ENCODE measurements at places on chromosomes 11 and 22. TPM values are rescaled to one million over a fixed set of nuclear protein-coding genes. Genes with fewer than 3 reads are reported as not detected.
A peak's percentile ranks its signal among the peaks of the same experiment; 100 is the strongest.

DNA sequence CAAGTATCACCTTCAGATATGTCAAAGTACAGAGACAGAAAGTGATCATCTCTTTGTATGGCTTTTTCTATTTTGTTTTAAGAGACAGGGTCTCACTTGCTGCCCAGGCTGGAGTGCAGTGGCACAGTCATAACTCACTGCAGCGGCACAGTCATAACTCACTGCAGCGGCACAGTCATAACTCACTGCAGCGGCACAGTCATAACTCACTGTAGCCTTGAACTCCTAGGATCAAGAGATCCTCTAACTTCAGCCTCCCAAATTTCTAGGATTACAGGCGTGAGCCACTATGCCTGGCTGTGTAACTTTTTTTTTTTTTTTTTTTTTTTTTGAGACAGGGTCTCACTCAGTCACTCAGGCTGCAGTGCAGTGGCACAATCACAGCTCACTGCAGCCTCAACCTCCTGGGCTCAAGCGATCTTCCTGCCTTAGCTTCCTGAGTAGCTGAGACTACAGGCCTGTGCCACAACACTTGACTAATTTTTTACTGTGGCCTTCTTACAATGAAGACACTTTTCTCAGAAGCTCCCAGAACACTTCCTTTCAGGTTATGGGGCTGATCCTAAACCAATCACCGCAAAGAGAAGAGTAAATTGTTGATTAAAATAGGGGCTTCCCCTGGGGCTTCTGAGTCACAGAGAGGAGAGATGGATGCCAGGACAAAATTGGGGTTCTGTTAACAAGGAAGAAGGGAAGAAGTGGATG lies 9.0 kb upstream of the HIKESHI start:
- H3K27me3 ChIP-seq = peaks cover 2% of the 10 kb centered on the region
- DNase-seq = no peak
- no peak overlapping the region for H3K4me3 ChIP-seq
- peak overlapping the region; percentile 74 for H3K27ac ChIP-seq
- peaks cover 22% of the 10 kb centered on the region for H3K36me3 ChIP-seq
- peaks cover 40% of the 10 kb centered on the region for H3K4me1 ChIP-seq

Gene DERL3
- total RNA-seq = 10.3 TPM

- peaks cover 76% of the 10 kb centered on the region for H3K36me3 ChIP-seq
- no peak for DNase-seq
- no peak overlapping the region for H3K27ac ChIP-seq
- peaks cover 57% of the 10 kb centered on the region for H3K4me1 ChIP-seq
- H3K27me3 ChIP-seq = no peaks in the 10 kb centered on the region
These were observed 10.5 kb downstream of the YWHAH start for GRCh38 chr22:31954535-31955523.

Gene C11orf91
- total RNA-seq = not detected

DNA sequence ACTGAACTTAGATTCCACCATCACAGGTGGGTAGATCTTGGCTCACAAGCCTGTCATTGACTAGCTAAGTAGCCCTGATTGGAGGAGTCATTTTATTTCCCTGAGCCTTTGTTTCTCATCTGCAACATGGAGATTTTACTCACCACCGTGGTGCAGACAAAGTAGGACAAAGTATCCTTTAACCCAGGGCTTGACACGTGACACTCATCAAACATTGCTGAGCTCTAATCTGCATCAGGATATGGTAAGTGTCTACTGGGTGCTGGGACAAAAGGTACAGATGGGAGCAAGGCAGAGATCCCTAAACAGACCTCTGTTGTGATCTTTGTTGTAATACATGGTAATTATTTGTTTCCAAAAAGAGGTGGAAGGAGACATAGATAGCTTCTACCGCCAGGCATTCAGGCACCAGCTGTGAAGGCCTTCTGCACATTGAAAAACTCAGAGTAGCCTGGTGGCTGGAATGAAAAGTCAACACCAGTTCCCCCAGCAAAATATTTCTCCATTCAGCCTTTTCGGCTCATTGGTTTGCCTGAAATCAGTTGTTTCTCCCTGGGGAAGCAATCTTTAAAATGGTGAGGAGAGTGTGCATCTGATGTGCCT lies 18.3 kb upstream of the MICAL2 start:
- peak overlapping the region; percentile 10 for H3K27ac ChIP-seq
- H3K4me3 ChIP-seq = no peak overlapping the region
- DNase-seq = no peak
- H3K27me3 ChIP-seq = no peaks in the 10 kb centered on the region

DNA sequence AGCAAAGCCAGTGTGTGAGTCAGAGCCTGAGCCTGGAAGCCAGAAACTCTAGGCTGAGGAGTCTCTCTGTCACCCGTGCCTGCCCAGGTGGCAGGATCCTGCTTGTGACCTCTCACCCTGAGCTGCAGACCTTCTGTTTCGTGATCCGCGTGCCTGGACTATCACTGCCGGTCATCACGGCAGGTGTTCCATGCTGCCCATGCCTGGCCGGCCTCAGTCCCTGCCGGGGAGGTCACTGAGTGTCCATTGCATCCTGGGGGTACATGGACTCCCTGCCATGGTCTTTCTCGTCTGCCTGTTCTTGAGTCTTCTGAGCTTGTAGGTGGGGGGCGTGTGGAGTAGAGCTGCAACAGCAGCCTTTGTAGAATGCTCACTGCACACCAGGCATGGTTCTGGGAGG lies 1032.4 kb downstream of the TBC1D22A start:
- H3K27me3 ChIP-seq = no peaks in the 10 kb centered on the region
- no peaks in the 10 kb centered on the region for H3K4me1 ChIP-seq
- DNase-seq = no peak
- H3K27ac ChIP-seq = no peak overlapping the region

DNA sequence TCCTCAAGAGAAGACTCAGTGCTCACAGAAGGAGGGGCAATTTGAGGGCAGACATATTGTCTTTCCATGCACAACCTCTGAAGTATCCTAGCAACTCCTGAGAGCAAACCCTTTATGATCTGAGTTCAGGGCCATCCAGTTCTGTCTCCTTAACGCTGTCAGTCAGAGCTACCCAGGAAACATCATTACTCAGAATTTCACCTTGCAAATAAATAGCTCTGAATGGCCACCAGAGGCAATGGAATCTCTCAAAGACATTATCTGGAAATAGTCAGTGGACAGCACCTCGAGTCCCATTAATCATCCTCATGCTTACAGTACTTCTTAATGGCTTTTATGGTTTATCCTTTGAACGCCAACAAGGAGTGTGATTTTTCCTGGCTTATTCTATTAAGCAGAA lies 656.1 kb downstream of the OPCML start:
- no peaks in the 10 kb centered on the region for H3K27me3 ChIP-seq
- H3K4me1 ChIP-seq = no peaks in the 10 kb centered on the region
- no peak for DNase-seq
- H3K4me3 ChIP-seq = no peak overlapping the region

GRCh38 chr11:40186437-40187263 lies 1272.8 kb downstream of the LRRC4C start:
- H3K27me3 ChIP-seq = no peaks in the 10 kb centered on the region
- no peaks in the 10 kb centered on the region for H3K36me3 ChIP-seq
- no peak for DNase-seq
- H3K27ac ChIP-seq = no peak overlapping the region
- no peak overlapping the region for H3K4me3 ChIP-seq
- H3K4me1 ChIP-seq = no peaks in the 10 kb centered on the region

- H3K4me1 ChIP-seq = peaks cover 24% of the 10 kb centered on the region
- DNase-seq = no peak
- no peaks in the 10 kb centered on the region for H3K27me3 ChIP-seq
- peak overlapping the region; percentile 26 for H3K27ac ChIP-seq
- H3K36me3 ChIP-seq = peaks cover 28% of the 10 kb centered on the region
These were observed 3.5 kb downstream of the ZDHHC24 start for GRCh38 chr11:66542362-66542761.

- H3K4me3 ChIP-seq = peak overlapping the region; percentile 100
- no peak for DNase-seq
- peak overlapping the region; percentile 78 for H3K27ac ChIP-seq
- peaks cover 40% of the 10 kb centered on the region for H3K4me1 ChIP-seq
- H3K36me3 ChIP-seq = peaks cover 86% of the 10 kb centered on the region
These were observed 4.2 kb downstream of the HSPA8 start for GRCh38 chr11:123057661-123058305.

Gene PRDM11
- total RNA-seq = 1.9 TPM
